T-helper 22 cell (primary cell): ENCODE measurements at places on chromosomes 13 and 19.

GRCh38 chr13:54347531-54347930, 1318.9 kb downstream of the OLFM4 start:
- DNase-seq = no peak

DNA sequence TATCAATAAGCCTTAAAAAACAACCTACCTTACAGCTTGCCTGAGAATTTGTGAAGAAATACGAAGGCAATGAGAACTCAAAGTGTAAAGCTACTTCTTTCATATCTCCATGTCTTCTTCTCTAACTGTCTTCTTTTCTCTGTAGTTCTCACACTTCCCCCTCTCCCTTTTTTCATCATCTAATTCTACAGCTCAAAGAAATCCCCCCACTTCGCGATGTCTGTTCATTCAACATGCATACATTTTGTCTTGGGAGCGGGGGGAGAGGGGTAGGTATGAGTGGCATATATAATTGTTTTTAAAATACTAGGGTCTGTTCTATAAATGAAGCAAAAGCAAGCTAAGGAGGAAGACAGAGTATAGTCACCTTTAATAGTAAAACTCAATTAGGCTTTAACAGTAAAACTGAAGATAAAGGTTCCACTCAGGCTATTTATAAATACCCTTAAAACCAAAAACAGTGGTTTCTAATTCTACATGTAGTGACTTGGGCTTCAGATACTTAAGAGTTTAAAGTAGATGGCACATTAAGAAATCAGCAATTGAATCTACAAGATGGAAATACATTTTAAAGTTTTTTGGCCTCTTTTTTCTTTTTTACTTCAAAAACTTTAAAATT, 106.9 kb downstream of the KLF12 start:
- DNase-seq = no peak

GRCh38 chr13:99415014-99415650, 86.1 kb upstream of the TM9SF2 start:
- DNase-seq = no peak

DNA sequence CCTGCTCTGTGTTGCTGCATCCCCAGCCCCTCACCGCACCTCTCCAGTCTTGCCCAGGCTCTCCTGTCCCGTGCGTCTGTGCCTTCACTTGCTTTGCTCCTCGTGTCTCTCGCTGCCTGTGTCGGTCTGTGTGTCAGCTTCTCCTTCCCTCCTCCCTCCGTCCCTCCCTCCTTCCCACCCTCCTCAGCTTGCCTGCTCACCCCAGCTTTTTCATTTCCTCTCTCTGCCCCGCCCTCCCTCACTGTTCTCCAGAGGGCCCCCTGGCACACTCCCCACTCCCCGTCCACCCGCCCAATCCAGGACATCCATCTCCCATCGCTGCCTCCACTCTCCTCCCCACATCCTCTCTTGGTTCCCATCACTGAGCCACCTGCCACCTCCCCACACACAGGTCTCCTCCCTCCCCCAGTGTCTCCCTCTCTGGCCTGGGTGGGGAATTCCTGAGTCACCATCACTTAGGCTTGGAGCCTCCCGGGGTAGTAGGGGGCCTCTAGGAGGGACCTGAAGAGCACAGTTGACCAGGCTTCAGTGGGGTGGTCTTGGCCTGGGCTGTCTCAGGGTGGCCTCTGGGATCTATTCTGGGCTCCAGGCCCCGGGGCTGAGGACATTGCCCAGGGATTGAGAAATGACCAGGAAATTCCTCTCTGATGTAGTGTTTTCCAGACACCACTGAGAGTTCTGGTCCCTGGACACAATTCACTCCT, at the start of gene PTGIR:
Gene PTGIR, minus strand, starts transcription at position 132 of the 704 bp plus-strand sequence. CDS start 864 bp downstream, outside the sequence.
- no peak for DNase-seq

DNA sequence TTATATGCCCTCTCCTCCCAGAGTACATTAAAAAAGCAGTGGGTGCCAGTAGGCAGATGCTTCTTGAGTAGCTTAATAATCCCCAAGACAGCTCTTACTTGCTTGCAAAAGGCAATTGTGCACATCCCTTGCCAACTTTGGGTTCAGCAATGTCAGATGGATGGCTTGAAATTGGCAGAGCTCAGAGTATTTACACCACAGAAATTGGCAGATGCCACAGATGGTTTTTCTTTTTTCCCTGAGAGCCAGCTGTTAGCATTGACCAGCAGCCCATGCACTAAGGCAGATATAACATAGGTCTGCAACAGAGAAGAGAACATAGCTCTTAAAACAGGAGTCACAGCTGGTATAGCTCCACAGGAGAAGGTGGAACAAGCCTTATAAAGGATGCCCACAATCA, 18.4 kb upstream of the RNASEH2B start:
- DNase-seq = no peak

GRCh38 chr13:114099918-114100445, 32.4 kb downstream of the RASA3 start:
- no peak for DNase-seq

GRCh38 chr13:85632526-85633195, 166.6 kb downstream of the SLITRK6 start:
- DNase-seq = no peak

DNA sequence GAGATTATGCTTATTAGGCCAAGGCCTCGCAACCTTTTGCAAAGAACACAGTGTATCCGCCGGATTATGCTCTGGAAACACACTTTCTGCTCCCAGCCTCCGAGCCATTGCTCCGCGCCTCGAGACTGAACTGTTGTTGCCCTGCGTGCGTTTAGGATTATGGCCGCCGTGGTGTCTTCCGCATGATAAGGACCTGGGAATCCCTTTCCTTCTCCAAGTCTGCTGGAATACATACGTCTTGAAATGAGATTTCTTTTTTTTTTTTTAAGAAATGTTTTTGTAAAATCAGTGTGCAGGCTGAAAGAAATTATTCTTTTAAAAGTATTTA, 89.8 kb upstream of the SOX1 start:
- no peak for DNase-seq

DNA sequence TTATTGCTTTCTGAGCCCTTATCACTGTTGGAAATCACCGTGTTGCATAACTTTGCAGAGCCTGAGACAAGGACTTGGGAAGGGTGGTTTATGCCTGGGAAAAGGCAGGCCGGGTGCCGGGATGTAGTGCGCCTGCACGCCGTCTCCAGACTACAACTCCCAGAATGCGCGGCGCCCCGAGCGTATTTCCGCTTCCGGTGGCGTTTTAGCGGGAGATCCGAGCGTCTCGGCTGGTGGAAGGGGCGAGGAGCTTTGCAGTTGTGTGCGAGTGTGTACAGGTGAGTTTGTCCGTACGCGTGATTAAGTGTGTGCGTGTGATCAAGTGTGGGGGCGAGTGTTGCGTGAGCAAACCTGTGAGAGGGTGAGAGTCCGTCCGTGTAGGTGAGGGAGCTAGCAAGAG, 75.4 kb downstream of the PEG3 start:
- no peak for DNase-seq

- DNase-seq = no peak
Observed at GRCh38 chr13:110258876-110259631, 47.9 kb downstream of the COL4A1 start.

DNA sequence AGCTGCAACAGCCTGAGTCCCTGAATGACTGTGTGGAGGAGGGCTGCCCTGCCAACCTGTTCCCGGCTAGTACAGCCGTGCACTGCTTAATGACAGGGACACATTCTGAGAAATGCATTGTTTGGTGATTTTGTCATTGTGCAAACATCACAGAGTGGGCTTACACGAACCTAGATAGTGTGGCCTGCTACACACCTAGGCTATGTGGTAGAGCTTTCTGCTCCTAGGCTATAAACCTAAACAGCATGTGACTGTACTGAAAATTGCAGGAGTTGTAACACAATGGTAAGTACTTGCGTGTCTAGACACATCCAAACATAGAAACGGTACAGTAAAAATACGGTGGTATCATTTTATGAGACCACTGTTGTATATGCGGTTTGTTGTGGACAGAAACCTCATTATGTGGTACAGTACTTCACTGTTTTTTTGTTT, 35.0 kb downstream of the VASP start:
- DNase-seq = no peak

GRCh38 chr19:17703824-17704463, 15.3 kb upstream of the MAP1S start:
- DNase-seq = peak; percentile 40

DNA sequence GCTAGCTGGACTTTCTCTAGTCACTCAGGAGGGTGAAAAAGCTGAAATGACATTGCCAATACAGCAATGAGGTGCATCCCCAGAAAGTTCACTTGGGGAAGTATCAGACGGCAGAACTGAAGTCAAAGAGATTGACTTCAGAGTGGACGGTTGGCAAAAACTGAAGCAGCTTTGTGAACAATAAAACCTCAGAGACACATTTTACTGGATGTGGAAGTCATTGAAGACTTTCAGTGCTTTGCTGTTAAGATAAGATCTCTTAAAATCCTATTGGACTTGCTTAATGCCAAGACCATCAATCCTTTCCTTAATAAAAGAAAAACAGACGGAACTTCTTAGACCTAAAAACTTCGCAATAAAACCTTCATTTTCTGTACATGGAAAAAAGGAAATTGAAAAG, 103.7 kb downstream of the ABCC4 start:
- no peak for DNase-seq

DNA sequence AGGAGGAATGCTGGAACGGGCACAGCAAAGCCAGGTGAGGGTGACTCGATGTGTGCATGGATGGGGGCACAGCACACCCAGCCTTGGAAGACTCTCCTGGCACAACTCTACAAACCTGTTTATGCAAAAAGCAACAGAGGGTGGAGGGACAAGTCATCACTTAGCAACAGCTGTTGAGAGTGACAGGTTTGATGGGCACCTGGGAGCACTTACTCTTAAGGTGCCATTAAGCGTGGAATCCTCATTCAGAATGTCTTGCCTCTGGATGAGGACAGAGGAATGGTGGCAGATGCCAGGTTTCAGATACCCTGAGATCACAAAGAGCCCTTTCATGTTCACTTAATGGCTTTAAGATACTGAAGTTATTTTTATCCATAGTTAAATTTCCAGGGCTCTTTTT, 97.0 kb downstream of the DCT start:
- DNase-seq = no peak

GRCh38 chr19:8552810-8553209, 24.4 kb downstream of the MYO1F start:
- no peak for DNase-seq

DNA sequence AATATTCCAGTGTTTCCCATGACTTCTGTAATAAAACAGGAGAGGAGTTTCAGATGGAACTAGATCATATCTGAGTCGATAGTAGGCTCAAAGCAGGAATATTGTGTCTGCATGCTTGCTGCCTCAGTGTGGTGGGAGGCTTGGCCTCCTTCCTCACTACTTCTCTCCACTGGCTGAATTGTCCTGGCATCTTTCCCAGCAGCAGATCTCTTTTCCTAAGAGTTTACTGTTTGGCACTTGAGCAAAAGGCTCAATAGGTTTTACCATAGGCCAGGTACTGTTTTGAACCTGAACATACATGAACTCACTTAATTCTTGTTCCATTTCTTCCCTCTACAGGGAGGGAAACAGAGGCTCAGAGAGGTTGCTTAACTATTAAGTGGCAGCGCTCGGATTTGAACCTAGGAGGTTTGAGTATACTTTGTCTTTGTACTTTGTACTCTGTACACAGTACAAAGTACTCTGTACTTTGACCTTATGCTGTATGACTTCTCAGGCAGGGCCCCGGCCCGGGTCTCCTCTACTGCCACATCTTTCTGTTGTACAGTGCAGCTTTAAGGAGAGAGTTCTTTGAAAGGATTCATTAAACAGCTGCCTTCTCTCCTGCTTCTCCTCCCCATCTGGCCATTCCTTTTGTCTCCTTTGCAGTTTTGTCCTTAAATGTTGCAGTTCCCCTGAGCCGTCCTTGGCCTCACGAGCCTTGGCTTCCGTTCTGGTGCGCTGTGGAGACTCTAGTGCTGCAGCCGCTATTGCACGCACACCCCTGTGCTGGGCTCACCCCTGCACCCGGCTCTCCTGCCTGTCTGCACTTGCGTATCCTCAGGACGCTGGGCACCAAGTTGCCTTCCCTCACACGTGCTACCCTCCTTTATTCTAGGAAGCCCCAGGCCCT, 8.1 kb downstream of the B3GLCT start:
- DNase-seq = no peak

- DNase-seq = no peak
Observed at GRCh38 chr13:52096748-52097147, 32.1 kb downstream of the NEK5 start.

DNA sequence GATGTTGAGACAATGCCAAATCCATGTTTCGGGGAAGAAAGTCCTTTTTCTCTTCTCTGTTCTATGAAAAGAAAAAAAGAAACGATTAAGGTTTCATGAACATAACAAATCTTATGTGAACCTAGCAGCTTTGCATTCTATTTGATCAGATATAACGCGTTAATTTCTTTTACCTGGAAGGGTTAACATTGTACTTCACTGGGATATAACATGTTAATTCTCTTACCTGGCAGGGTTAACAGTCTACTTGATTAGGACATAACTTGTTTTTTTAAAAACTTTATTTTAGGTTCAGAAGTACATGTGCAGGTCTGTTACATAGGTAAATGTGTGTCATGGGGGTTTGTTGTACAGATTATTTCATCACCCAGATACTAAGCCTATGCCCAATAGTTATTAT, 68.8 kb downstream of the CPAMD8 start:
- no peak for DNase-seq

- DNase-seq = no peak
Observed at GRCh38 chr13:30697177-30697953, 38.0 kb upstream of the ALOX5AP start.

GRCh38 chr13:23377983-23378632, 55.4 kb downstream of the SACS start:
- DNase-seq = peak; percentile 33

DNA sequence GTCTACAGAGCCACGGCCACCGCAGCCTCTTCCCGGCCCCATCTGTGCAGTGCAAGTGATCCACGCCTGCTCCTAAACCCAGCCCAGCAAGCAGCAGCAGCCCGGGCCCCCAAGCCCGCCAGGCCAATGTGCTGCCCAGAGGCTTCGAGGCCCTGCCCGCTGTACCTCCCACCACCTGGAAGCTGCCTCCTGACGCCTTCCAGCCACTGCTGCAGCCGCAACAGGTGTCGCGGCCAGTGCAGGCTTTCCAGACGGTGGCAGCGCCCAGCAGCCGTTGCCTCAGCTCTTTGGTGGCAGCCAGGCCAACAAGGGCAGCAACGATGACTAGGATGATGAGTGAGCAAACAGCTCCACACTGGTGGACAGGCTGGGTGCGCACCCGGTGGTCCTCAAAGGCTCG, 50.2 kb upstream of the TPM4 start:
- no peak for DNase-seq

- no peak for DNase-seq
Observed at GRCh38 chr19:43743059-43743458, 11.7 kb downstream of the SMG9 start.

DNA sequence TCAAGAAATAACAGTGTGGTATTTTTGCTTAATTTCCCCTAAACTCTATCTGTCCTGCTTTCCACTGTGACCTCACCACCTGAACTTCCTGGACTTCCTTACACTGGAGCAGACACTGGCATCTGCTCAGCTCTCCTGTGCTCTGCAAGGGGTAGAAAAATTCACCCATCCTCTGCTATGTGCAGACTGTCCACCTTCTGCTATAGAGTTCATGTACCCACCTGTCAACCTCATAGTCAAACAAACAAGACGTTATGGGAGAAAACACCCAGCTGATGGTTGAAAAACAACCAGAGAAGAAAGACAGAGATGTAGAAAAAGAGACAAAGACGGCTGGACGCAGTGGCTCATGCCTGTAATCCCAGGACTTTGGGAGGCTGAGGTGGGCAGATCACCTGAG, 12.2 kb downstream of the LAIR1 start:
- no peak for DNase-seq
